NCI-H446 treated with DMSO at 0.1 percent for 48 hours (cell line): ENCODE measurements at places on chromosomes 12 and 14.

DNA sequence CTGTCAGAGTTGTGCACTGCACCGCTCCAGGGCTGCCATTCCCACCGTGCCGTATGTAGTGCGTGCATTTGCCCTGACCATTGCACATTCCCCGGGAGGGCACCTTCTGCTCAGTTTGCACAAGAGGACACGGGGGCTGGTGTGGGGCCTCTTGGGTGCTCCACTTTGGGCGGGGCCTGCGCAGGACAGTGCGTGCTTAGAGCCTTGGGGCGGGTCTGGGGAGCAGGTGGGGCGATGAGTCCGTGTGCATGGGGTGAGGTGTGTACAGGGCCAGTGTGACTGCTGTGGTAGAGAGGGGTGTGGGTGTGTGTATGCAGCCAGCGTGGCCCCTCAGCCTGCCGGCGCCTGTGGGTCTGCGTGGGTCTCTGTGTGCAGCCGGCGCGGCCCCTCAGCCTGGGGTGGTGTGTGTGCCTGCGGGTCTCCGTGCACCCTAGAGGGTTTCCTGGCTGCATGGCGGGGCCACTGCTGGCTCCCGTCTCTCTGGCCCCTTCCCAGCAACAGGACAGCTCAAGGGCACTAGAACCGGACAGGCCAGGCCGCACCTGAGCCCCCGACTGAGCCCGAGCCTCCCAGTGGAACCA lies 31.9 kb downstream of the FBRSL1 start:
- no peak for DNase-seq

DNA sequence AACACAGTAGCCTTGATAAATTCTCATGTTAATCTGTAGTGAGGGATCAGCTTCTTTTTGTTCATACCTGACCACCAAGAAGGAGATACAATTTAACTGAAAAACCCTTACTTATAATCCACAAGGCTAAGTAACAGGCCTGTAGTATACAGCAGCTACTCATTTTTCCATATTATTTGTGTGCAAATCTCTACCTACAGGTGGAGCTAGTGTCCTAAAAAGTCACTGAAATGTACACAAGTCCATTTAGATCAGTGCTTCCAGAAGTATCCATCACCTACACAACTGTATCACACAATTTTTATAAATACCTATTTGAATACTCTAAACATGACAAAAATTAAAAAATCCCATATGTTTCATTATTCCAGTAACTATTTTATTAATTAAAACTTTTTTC lies 173.2 kb downstream of the SLC35F4 start:
- DNase-seq: peak; percentile 24

- no peak for DNase-seq
These were observed 68.5 kb upstream of the CAPRIN2 start for GRCh38 chr12:30823156-30823699.

- DNase-seq: no peak
These were observed 452.3 kb downstream of the ADAMTS20 start for GRCh38 chr12:43099691-43100163.

- DNase-seq: no peak
These were observed 593.8 kb downstream of the TRHDE start for GRCh38 chr12:72865921-72866320.

GRCh38 chr14:104135121-104135903 lies 3.1 kb upstream of the KIF26A start:
- DNase-seq: no peak

- no peak for DNase-seq
These were observed 371.4 kb upstream of the TMTC1 start for GRCh38 chr12:30155001-30155730.

- no peak for DNase-seq
These were observed 1.1 kb downstream of the DIP2B start for GRCh38 chr12:50505675-50506530.

DNA sequence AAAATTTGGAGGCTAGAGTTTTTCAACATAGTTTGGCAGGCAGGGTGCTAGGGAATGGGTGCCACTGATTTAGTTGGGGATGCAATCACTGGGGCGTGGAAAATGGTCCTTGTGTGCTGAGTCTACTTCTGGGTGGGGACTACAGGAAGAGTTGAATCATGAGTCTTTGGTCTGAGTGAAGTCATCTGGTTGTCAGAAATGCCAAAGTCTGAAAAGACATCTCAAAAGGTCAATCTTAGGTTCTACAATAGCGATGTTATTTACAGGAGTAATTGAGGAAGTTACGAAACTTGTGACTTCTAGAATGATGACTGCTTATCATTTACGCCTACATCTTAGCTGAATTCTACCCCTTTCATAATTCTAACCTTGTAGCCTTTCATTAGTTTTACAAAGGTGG lies 209.1 kb downstream of the NUBPL start:
- DNase-seq: no peak

DNA sequence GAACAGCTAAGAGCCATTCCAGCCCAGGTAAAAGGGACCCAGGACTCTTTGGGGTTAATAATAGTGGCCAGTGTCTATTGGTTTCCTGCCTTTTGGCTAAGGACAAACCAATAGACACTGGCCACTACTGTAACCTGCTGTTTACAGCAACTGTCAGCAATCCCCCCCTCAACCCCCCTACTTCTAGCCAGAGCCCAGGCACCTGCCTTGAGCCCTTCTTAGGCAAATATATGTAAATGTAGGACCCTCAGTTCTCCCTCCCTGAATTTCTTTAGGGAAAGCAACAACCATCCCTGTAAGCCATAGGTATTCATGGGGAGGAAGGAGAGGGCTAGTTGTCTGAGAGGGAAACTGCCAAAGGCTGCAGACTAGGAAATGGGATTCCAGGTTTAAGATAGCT lies 22.3 kb downstream of the HOXC4 start:
- no peak for DNase-seq

GRCh38 chr14:75196064-75196463 lies 19.7 kb upstream of the TMED10 start:
- DNase-seq: no peak

- DNase-seq: no peak
These were observed 1.7 kb downstream of the KCNH3 start for GRCh38 chr12:49540229-49541139.

- DNase-seq: no peak
These were observed 173.5 kb upstream of the KRR1 start for GRCh38 chr12:75684678-75685616.

GRCh38 chr12:104212516-104212915 lies 3.1 kb upstream of the TXNRD1 start:
- no peak for DNase-seq

DNA sequence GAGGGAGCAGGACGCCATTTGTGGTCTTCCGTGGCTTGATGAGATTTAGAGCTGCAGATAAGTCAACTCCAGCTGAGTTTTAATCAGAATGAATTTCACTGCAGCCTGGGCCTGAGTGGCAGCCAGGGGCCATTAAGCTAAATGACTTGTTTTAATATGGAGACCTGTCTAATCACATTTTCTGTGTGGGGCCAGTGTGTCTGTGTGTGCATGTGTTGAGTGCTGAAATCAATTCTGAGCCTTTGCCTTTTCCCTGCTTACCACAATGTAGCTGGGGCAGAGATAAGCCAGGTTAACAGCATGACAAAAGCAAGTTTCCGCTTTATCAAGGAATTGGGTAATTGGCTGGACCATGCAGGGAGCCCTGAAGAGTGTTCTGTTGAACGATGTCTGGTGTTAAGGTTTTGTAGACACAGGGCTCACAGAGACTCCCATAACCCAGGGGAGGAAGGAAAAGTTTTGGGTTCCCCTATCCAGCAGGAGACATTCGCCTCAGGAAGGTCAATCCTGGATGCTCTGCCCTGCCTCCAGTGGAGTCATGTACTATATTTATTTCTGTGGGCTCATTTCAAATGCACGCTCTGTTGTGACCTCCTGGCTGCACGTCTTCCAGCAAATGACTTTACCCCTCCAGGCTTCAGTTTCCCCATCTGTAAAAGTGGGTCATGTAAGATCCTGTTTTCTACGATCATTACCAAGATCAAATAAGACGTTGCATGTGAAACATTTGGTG lies 24.2 kb downstream of the RPH3A start:
- DNase-seq: no peak

DNA sequence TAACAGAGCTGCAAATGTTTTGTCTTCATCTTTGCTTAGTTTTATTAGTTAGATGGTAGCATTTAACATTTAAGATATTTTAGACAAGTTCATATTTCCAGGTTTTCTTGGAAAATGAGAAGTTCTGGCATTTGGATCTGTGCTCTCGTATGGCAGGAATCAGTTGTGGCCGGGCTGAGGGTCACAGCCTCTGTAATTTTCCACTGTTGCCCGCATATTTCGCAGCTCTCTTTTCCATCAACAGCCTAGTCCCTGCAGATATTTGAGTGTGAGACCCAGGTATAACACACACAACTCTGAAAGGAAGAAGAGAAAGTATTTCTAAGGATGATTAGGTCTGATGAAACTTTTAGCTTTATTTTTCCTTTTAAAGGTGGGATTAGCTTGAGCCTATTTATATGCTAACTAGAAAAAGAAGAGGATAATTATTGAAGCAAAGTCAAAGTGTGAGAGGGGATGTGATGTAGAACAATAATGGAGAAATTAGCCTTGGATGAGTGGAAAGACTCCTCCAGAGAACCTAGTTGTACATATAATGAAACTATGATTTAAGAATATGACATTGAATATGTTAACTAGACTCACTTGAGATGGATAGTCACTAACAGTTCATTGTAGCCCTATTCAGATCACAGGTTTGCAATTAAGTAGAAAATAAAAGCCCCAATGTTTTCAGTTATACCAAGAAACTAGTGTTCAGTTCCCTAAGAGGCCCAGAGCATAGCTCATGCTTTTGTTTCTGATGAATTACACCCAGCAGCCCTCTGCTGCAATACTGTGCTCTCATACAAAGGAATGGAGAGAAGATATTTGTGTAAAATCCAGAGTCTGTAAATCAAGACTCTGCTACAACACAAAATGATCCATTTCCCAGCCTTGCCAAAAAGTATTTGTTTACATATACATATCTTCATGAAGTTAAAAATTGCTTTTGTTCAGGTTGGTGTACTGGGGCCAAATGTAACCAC lies 158.4 kb downstream of the C12orf50 start:
- DNase-seq: no peak

DNA sequence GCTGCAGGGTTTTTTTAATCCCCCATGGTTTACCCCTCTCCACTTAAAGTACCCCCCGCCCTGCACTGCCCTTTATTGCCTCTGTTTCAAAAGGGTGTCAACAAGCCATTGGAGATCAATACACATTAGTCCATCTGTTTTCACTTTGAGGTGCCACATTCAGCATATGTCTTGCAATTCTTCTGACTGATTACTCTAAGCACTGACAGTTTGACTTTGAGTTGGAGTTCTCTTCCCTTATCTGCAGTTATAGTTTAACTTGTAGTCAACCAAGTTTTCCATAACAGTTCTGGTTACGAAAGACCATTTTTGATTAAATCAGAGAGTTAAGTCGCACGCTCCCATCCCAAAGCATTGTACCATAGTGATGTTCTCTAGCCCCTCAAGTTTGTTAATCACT lies 260.8 kb upstream of the TBX3 start:
- no peak for DNase-seq

- peak; percentile 85 for DNase-seq
These were observed 81.1 kb downstream of the NKX2-1 start for GRCh38 chr14:36438883-36439282.

DNA sequence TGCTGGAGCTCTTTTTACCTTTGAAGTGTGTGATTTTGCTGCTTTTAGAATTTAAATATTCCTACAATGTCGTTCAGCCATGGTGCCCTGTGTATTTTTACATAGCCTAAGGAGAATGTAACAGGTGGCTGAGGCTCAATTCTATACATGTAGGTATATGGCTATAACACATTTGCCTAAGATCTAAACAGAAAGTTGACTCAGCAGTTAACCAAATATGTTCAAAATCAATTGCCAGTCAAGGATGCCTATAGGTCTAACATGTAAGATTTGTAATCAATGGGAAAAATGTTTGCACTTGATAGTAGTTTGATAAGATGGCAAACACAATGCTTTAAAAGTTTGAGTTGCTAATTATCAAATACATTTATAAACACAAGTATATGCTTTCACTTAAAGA lies 8.2 kb downstream of the PAWR start:
- no peak for DNase-seq

DNA sequence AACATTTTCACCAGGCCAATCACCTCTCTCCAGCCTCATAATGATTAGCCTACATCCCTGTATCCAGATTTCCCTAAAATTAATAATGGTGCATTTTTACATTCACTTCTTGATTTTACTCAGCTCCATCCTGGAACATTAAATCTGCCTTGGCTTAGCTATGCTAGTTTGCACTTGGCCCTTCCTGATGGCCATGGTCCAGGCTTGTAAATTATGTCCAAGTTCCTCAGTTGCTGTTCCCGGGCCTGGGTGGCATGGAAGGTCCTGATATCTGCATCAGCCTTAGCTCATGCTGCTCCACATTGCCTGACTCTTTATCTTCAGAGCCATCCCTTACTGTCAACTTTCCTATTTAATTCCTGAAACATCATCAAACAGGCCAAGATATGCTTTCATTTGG lies 11.1 kb upstream of the METTL17 start:
- no peak for DNase-seq

GRCh38 chr12:115597157-115597712 lies 680.3 kb downstream of the MED13L start:
- no peak for DNase-seq

DNA sequence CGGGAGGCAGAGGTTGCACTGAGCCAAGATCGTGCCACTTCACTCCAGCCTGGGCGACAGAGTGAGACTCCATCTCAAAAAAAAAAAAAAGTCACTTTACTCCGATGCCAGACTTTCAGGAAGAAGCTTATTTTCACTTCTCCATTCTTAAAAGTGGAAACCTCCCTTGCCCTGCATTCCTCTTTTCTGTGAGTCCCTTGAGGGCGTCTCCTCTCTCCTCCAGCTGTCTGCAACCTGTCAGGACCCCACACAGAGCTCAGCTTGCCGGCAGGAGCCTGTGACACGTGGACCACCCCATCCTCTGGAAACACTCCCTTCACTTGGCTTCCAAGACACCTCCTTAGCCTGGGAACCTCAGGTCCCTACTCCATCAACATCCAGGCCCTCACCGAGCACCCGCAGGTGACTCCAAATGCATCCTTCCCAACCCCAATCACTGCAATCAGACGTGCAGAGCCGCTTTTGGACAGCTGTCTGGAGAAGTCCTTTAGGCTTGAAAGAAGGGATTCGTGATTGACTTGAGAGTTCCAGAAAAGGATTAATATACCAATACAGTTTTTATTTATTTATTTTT lies 34.3 kb downstream of the SLC15A4 start:
- DNase-seq: no peak

GRCh38 chr12:58283553-58283952 lies 342.2 kb downstream of the ATP23 start:
- DNase-seq: no peak

- DNase-seq: no peak
These were observed 18.7 kb upstream of the OXA1L start for GRCh38 chr14:22747769-22748168.

GRCh38 chr12:98754095-98754494 lies 109.0 kb downstream of the APAF1 start:
- peak; percentile 13 for DNase-seq

GRCh38 chr12:121038861-121039668 lies at the start of gene OASL:
TSS of gene OASL (minus strand) at chr12:121039246. CDS start at chr12:121038971, 275 bp downstream.
- DNase-seq: no peak
